MCF 10A (cell line): ENCODE measurements at places on chromosomes 11 and 22. TPM values are rescaled to one million over a fixed set of nuclear protein-coding genes. Genes with fewer than 3 reads are reported as not detected.
A peak's percentile ranks its signal among the peaks of the same experiment; 100 is the strongest.

The ANGPTL5 gene
- total RNA-seq = not detected in 2 replicates

- H3K27me3 ChIP-seq = no peaks in the 10 kb centered on the region
- H3K4me3 ChIP-seq = peak within 1 kb of the TSS; percentile 94
- H3K36me3 ChIP-seq = peaks cover 8% of the 10 kb centered on the region
- peak within 1 kb of the TSS; percentile 96 for H3K27ac ChIP-seq
- peaks cover 5% of the 10 kb centered on the region for H3K4me1 ChIP-seq
- peak; percentile 88 for DNase-seq
These were observed at the start of gene APOBEC3C for GRCh38 chr22:39013942-39014722. APOBEC3C (plus strand) TSS chr22:39014257; CDS start chr22:39014363, 106 bp downstream.

- DNase-seq = no peak
- H3K4me3 ChIP-seq = no peak overlapping the region
- no peak overlapping the region for H3K27ac ChIP-seq
- no peaks in the 10 kb centered on the region for H3K36me3 ChIP-seq
- peaks cover 61% of the 10 kb centered on the region for H3K27me3 ChIP-seq
These were observed 47.7 kb upstream of the DBX1 start for GRCh38 chr11:20207781-20208621.

DNA sequence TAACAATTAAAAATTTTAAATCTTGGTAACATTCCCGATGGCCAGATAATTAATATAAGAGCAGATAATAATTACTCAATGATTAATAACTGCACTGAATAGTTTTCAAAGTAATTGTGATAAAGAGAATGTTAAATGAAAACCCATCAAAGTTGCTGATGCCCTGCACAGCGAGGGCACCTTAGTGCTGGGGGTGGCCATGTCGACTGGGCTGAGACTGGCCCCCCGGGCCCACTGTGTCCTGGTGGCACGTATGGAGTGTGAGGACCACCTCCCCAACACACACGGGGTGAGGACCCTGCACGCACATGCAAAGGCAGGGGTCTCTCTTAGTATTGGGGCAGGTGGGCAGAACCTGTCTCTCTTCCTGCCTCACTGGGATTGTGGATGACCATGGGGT is 15.1 kb upstream of the CCDC188 start:
- no peak overlapping the region for H3K4me3 ChIP-seq
- no peaks in the 10 kb centered on the region for H3K4me1 ChIP-seq
- H3K27ac ChIP-seq = no peak overlapping the region
- no peak for DNase-seq

DNA sequence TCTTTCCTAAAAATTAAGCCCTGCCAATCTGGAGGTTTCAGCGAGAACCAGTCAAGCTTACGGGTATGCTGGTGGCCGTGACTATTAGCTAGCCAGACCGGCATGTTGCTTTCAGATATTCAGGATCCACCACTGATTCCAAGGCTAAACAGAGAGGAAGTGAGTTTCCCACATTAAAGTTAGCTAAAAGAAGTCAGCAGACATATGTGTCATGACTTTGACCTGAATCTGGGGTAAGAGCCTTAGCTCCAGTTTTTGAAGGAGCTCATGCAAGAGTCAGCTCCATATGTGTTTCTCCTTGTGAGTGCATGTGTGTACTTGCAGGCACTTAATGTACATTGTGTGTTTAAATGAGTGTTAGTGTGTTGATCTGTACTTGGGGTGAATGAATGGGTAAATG is 1.4 kb downstream of the ZFPL1 start:
- peak overlapping the region; percentile 99 for H3K4me3 ChIP-seq
- peaks cover 36% of the 10 kb centered on the region for H3K36me3 ChIP-seq
- DNase-seq = no peak
- peaks cover 22% of the 10 kb centered on the region for H3K4me1 ChIP-seq

DNA sequence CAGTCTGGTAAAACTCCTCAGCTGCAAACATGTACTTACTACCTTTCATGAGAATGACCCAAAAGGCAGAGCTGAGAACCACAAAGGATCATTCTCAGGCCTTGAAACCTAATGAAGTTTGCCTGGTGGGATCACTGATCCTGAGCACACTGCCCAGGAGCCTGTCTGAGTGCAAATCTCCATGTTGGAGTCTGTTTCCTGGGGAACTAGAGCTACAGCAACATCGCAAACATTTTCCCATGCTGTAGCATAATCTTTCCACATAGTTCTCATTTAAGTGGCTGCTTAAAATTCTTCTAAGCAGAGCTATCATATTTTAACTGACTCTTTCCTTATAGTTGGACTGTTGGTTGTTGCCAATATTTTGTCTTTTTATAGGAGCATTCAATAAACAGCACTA is 58.5 kb downstream of the GUCY1A2 start:
- DNase-seq = no peak
- no peaks in the 10 kb centered on the region for H3K27me3 ChIP-seq
- no peaks in the 10 kb centered on the region for H3K36me3 ChIP-seq
- H3K4me1 ChIP-seq = peaks cover 16% of the 10 kb centered on the region
